Stimulated activated CD4-positive, alpha-beta T cell treated with anti-CD3 and anti-CD28 coated beads, Interleukin-4, amount 100 ng/mL, for 48 hours (primary cell): ENCODE measurements at places on chromosomes 6 and 20.

- DNase-seq, result no peak
Observed at GRCh38 chr6:170463101-170463721, 89.9 kb downstream of the PSMB1 start.

GRCh38 chr20:1381753-1382591 lies 10.9 kb downstream of the FKBP1A start:
- DNase-seq, result no peak

DNA sequence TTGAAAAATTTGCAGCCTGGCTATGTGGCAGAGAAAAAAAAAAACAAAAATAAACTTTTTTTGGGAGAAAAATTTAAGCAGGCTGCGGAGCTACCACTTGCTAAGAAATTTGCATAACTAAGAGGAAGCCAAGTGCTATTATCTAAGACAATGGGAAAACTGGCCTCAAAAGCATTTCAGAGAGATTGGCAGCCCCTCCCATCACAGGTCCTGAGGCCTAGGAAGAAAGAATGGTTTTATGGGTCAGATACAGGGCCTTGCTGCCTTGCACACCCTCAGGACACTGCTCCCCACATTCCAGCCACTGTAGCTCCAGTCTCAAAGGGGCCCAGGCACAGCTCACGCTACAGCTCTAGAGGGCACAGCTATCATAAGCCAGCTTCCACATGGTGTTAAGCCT lies 777.9 kb downstream of the TENT5A start:
- no peak for DNase-seq

DNA sequence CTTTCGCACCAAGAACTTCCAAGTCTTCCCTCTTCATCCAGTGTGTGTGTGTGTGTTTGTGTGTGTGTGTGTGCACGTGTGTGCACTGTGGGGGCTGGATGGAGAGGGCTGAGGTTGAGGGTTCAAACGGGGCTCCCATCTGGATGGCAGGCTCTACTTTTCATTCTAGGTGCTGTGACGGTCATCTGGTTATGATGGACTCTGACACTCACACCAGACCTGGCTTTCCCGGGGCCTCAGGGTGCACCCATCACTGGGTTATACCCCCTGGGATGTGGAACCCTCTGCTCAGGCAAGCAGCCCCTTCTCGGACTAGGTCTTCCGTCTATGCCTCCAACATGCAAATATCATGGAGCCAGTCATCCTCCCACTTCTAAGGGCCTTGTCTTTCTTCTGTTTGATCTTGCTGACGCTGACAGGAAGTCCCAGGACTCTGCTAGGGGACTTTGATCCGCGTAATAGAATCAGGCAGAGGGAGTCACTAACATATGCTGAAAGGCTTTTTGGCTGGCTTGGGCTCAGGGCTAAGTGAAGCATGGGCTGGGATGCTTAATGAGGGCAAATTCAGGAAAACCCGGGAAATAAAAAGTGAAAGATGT lies 313.6 kb downstream of the CDC5L start:
- DNase-seq, result no peak

DNA sequence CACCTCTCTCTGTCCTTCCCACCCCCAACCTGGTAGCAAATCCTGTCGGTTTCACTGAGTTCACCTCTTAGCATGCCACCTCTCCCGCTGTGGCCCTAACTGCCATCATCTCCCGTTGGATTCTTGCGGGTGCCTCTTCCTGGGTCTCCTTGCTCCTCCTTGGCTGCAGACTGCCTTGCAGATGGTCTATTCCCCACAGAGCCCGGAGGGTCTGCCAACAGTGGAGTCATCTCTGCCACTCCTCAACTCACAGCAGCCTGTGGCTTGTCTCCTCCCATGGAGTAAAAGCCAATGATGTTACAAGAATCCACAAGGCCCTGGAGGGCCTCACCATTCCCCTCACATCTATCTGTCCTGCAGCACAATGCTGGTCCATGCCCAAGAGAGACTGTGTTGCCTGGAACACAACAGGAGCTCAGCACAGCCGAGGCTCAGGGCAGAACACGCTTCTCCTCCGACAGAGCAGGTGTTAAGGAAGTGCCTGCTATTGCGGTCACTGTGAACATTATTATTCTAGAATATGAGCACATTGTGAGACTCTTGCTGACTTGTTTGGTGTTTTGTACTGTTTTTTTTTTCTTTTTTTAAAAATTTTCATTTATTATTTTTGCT lies 241.8 kb upstream of the SULF2 start:
- DNase-seq, result no peak

- DNase-seq, result no peak
Observed at GRCh38 chr6:35960187-35960586, 39.3 kb upstream of the SRPK1 start.

DNA sequence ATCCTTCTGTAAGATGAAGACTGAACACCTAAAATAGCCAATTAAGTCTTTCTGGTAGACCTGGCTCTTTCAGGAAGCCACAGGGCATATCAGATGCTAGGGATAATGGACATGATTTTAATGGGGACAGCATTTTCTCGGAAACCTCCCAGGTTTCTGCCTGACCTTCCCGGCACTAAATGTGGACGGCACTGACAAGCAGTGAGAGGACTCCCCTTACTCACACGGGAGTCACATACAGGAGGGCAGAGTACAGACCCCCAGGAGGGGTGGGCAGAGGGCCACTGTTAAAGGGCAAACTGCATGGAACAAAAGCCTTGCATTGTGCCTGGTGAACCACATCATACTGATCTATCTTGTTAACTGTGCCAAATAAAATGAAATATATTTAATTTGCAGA lies 19.9 kb downstream of the PSMG4 start:
- no peak for DNase-seq

- DNase-seq, result no peak
Observed at GRCh38 chr6:160005861-160006540, 37.1 kb downstream of the IGF2R start.

GRCh38 chr6:40328386-40328985 lies 258.7 kb downstream of the LRFN2 start:
- DNase-seq, result peak; percentile 26

- DNase-seq, result no peak
Observed at GRCh38 chr6:136956590-136957544, 34.8 kb downstream of the SLC35D3 start.

- no peak for DNase-seq
Observed at GRCh38 chr6:71608646-71609045, 277.7 kb upstream of the RIMS1 start.

- DNase-seq, result no peak
Observed at GRCh38 chr20:52082612-52083011, 109.0 kb downstream of the ZFP64 start.

- DNase-seq, result no peak
Observed at GRCh38 chr6:22099923-22100322, 196.9 kb downstream of the PRL start.
